Brain (organoid and tissue), 16 donors: ENCODE measurements at places on chromosomes 7 and 10.

DNA sequence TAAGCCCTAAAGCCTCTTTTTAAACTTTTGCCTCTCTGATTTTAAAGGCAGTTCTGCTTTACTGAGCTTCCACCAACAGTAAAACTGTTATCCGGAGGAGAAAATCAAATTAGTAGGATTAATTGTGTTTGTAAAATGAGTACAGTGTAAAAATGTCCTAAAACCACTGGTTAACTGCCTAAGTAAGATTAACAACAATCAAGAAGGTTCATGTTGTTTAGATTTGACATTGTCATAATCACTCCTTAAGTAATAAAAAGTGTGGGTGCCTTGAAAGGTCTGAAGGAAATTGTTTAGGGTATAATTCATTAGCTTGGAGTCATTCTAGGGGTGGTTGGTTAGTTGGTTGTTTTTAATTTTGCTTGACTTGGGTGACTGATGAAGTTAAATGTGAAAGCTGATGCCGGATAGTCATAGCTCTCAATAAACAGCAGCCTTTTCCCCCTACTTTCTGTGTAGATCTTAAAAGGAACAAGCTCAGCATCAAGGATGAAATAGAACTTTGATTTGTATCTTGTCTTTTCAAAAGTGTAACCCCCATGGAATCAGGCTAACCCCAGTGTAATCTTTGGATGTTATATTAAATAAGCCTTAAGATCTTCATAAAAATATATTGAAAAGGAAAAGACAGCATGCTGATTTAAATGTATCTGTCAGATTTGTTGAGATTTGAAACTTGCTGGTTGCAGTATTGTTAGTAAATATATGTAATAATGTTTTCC, 148.3 kb downstream of the ARID5B start:
- DNase-seq = no peak

DNA sequence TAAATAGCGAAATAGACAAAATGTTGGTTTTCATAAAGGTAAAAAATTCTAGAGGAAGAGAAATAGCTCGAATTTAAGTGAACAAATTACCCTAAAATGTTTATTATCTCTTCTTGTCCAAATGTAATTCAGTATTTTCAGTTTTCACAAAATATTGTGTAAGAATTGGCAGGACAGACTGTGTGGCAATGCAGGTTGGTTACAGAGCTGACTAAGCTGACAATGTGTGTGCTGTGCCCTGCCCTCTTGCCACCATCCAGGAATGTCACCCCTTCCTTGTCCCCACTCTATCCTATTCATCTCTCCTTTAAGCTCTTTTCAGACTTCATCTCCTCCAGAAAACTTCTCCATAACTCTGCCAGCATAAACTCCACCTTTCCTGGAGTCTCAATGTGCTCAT, 46.1 kb downstream of the COL28A1 start:
- no peak for DNase-seq

- no peak for DNase-seq
Measured at GRCh38 chr7:15306296-15306695, 255.5 kb downstream of the AGMO start.

- DNase-seq = peak; percentile 31
Measured at GRCh38 chr7:55502858-55503440, 69.4 kb downstream of the VOPP1 start.

- DNase-seq = no peak
Measured at GRCh38 chr7:36521911-36522310, 132.2 kb downstream of the ANLN start.

- peak; percentile 15 for DNase-seq
Measured at GRCh38 chr7:68474661-68475216, 1123.5 kb upstream of the AUTS2 start.

DNA sequence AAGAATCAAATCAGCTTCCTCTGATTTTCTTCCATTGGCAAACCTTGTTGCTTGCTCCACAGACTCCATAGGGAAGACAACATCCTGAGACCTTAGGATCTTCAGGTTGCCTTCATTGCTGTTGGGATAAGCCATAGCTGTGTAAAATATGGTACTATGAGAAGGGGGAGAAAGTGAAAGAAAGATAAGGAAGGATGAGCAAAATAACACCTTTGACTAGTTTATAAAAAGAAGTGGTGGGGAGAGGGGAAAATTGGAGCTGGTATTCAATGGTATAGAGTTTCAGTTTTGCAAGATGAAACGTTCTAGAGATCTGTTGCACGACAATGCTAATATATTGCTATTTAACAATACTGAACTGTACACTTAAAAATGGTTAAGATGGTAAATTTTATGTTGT, 180.4 kb upstream of the PHYHIPL start:
- no peak for DNase-seq

DNA sequence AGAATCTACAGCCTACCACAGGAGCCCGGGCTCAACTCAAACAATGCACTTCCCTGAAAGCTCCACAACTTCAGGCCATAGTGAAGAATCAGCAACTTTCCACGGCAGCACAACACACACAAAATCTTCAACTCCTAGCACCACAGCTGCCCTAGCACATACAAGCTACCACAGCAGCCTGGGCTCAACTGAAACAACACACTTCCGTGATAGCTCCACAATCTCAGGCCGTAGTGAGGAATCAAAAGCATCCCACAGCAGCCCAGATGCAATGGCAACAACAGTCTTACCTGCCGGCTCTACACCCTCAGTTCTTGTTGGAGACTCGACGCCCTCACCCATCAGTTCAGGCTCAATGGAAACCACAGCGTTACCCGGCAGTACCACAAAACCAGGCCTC, 22.3 kb downstream of the MUC12 start:
- no peak for DNase-seq
